ENCODE measurements at places on chromosomes 16 and 17. TPM values are rescaled to one million over a fixed set of nuclear protein-coding genes. Genes with fewer than 3 reads are reported as not detected.
A peak's percentile ranks its signal among the peaks of the same experiment; 100 is the strongest.

TBX2 gene
- polyA plus RNA-seq = not detected

CDH5 gene
- not detected for polyA plus RNA-seq

FBXO39 gene
- not detected for polyA plus RNA-seq

- no peak for DNase-seq
Observed at GRCh38 chr16:22016927-22017326, 9.0 kb downstream of the MOSMO start.

DNA sequence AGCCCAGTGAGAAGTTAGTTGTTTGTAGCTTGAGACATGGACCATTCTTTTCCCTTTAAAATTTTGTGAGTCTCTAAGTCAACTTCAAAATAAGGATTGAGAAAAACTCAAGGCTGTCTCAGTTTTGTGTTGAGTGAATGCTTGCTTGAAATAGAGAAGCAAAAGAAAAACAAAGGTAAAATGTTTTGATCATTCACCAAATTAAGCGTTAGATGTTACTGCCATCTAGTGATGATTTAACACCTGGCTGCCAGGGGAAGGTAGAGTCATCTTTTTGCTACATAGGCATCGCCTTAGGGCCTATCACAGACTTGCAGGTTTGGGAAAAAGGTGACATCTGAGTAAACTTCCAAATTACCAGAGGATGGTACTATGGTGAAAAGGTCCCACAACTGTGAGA, 74.4 kb downstream of the PCTP start:
- DNase-seq = no peak

- DNase-seq = no peak
Observed at GRCh38 chr16:30351586-30352419, 3.3 kb downstream of the CD2BP2 start.

DNA sequence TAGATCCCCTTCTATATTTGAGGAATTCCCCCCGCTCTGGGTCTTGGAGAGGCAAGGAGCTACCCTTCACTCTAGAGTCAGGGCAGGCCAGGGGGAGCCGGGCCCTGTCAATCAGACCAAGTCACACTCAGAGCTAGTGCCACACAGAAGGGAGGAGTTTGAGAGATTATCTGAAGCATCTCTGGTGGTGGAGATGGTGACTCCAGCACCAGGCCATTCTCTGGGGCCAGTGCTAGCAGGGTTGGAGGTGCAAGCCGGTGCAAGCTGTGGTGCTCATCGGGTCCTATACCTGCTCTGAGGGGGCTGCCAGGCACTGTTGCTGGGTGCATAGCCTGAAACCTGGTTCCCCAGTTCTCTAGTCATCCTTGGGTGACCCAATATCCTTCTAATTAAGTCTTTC, 201.2 kb downstream of the COPRS start:
- no peak for DNase-seq

- DNase-seq = peak; percentile 73
Observed at GRCh38 chr16:361872-362701, 8.3 kb downstream of the MRPL28 start.

DNA sequence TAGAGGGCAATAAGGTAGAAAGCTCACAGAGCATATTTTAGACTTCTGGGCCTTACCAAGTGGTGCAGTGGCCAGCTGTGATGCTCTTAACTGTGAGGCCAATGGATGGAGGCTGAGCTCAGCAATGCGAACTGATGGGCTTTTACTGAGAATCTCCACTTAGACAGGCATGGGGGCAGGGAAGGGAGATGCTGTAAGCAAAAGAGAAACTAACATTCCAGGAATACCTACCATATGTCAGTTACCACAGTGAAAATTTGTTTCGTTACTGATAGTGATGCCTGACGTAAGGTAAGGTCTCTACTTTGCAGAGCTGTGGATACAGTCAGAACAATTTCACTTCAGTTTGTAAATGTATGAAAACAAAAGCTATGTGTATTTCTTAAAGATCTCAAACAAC, 250.6 kb upstream of the ZFHX3 start:
- DNase-seq = no peak
